ENCODE measurements at places on chromosomes 11 and 22.

GRCh38 chr11:122220321-122220720 is 104.3 kb upstream of the BLID start:
- DNase-seq, result no peak

DNA sequence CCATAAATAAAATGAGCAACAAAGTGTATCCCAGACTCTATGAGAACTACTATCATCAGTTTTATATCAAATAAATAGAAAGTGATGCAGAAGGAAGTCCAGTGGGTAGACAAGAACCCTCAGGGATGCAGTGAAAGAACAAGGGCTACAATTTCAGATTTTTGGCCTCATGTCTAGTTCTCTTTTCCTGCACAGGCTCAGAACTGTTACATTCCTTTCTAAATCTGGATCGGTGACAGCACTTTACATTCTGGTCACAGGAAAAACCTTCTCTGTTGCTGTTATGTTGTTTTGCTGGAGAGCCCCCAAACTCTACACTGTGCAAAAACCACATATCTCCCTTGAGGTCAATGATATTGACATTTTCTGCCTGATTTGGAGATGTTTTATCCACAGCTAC is 108.8 kb upstream of the ANO5 start:
- no peak for DNase-seq

GRCh38 chr11:42773729-42774128 is 538.1 kb upstream of the API5 start:
- DNase-seq, result no peak

DNA sequence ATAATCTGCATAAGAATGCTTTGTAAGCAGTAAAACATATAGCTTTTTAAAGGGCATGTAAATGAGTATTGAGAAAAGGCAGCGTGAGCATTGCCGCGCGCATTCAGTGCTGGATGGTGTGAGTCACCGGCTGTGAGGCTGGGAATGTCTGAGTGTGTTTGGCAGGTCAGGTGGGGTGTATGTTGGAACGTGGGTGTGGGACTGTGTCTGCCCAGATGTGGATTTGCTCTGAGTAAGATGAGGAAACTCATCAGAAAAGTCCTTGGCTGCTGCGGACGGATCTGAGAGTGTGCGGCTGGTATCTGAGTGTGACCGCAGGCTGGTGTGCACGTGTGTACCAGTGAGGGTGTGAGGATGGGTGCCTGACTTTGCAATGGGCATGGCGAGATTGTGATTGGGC is 66.2 kb upstream of the NECTIN1 start:
- peak; percentile 25 for DNase-seq

DNA sequence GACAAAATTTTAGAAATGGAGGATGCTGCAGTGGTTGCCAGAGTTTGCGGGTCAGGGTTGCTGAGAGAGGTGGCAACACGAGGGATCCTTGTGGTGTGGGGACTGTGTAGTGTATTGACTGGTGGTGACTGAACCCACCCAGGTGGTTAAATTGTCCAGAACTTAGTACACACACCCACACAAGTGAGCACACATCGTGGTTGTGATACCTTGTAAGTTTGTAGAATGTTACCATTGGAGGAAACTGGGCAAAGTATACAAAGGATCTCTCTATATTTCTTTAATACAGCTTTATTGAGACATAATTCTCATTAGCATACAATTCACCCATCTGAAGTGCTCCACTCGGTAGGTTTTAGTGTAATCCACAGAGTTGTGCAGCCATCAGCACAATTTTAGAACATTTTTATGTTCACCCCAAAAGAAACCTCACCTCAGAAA is 56.1 kb downstream of the MED15 start:
- DNase-seq, result no peak

DNA sequence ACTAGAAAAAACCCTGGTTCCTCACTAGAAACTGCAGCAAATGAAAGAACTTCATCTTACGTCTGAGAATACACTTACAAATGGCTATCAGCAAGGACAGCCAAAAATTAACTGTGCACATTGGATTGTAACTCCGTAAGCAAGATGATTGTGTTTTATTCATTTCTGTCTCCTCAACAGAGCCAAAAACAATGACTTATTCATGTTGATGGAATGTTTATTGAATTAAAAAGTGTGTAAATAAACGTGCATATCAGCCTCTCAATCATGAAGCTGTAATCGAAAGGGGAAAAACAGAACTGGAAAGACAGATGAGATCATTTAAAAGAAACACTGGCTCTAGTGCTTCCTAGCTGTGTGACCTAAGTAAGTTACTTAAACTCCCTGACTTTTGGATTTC is 307.5 kb upstream of the ZC3H12C start:
- peak; percentile 4 for DNase-seq

DNA sequence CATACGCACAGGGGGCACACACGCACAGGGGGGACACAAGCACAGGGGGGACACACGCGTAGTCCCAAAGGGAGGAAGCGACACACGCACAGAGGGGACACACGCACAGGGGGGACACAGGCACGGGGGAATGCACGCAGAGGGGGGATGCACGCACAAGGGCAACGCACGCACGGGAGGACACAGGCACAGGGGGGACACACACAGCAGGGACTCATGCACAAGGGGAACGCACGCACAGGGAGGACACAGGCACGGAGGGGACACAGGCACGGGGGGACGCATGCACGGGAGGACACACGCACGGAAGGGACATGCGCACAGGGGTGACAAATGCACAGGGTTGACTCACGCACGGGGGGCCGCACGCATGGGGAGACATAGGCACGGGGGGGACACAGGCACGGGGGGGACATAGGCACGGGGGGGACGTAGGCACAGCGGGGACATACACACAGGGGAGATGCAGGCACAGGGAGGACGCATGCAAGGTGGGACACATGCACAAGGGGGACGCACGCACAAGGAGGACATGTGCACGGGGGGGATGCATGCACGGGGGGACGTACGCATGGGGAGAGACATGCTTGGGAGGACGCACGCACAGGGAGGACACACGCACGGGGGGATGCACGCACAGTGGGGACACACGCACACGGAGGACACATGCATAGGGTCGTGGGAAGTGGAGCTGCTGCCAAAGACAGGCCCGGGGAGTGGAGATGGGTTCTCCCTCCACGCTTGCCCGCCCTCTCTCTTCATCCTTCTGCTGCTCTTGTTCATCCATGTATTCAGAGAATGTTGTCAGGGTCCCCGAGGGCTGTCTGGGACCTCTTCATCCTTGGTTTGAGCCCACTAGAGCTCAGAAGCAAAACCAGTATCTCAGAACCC is 41.2 kb downstream of the WNT11 start:
- no peak for DNase-seq

DNA sequence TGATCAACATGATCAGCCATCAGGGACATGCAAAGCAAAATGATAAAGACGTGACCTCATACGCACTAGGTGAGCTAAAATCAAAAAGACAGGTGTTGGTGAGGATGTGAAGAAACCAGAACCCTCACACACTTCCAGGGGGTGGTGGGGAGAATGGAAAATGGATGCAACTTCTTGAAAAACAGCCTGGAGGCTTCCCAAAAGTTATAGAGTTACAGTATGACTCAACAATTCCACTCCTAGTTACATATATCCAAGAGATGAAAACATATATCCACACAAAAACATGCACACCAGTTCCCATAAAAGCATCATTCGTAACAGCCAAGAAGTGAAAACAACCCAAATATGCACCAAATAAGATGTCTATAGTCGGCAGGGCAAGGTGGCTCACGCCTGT is 42.1 kb upstream of the APLNR start:
- no peak for DNase-seq

DNA sequence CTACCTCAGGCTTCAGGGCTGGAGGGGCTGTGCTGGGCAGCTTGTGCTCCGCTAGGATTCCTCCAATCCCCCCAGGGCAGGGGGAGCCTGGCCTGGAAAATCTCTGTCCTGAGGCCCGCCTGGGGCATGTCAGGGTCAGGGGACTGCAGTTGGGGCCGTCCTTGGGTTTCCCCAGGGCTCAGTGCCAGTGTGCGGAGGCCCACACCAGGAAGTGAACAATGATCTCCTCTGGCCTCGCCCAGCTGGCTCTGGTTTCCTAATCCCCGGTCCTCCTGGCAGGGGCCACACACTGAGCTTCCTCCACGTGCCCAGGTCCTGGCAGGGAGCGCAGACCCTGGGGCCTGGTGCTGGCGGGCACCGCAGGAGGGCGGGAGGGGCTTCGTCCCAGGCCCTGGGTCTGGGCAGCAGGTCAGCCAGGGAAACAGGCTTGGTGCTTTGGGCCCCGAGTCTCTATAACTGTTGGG is 1.4 kb upstream of the MUC2 start:
- peak; percentile 35 for DNase-seq

GRCh38 chr22:48372390-48372789 is 1455.3 kb downstream of the BRD1 start:
- no peak for DNase-seq

DNA sequence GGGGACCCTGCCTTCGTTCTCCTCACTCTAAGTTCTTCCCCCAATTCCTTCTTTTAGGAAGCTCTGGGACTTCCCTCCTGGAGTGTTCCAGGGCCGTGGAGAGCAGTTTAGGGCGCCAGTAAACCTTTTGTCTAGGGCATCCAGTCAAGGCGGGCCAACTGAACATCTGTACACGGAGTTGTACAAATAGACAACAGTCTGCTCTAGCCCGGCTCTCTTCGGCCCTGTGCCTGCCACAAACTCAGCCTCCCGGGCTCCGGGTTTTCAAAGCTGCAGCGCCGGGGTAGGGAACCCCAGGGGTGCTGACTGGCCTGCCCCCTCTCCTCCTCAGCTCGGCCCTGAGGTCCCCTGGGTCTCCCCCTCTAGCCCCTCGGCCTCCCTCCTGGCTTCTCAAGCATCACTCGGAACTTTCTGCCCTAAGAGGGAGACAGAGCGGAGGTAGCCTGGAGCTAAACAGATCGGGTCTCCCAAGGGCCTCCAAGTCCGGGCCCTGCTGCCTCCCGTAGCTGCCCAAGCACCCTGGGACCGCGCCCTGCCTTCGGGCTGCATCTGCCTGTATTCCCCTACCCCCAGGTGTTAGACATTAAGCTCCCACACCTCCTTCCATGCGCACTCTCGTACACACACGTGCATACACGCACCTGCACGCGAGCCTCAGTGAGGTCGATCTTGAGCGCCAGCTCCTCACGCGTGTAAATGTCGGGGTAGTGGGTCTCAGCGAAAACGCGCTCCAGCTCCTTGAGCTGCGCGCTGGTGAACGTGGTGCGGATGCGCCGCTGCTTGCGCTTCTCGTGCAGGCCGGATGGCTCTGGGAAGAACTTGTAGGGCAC is 3.3 kb downstream of the PHOX2A start:
- DNase-seq, result no peak

GRCh38 chr22:42364604-42365110 is 67.5 kb downstream of the NFAM1 start:
- DNase-seq, result no peak

DNA sequence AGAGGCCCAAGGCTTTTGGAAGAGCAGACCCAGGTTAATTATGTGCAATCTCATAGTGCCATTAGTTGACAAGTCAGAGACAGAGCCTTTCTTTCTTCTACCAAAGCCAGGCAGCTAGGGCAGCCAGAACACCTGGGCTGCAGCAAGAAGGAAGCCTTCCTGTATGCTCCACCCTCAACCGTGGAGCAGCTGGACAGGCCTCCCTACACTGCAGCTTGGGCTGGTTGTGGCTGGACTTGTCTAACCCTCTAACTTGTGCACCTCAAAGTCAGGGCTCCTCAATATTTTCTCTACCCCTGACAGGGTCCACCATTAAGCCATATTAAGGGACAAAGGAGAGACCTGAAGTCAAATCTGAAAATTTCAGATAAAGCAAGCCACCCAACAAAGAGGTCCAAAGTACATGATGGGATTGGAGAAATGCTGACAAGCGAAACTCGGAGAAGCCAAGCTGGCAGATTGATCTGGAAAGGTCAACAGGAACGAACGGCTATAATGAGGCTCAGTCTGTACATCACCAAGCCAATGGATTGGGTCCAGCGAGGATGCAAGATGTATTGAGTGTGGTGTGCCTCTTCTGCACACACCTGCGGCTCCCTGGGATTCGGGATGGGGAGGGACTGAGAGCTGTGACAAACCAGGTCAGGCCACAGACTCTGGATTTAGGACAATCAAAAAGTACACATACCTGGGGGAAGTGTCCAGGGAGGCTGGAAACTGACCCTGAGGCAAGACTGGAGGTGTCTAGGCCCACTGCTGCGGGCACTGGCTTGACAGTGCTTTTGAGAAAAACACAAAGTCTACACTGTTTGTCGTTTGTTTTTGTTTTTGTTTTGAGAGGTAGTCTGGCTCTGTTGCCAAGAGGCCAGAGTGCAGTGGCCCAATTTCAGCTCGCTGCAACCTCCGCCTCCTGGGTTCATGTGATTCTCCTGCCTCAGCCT is 11.7 kb upstream of the SLC43A3 start:
- no peak for DNase-seq

GRCh38 chr22:23144932-23145877 is at the start of gene RAB36:
Gene RAB36, plus strand, starts transcription at chr22:23145477. Its CDS starts 1,140 bp downstream, at chr22:23146617.
- peak; percentile 78 for DNase-seq

DNA sequence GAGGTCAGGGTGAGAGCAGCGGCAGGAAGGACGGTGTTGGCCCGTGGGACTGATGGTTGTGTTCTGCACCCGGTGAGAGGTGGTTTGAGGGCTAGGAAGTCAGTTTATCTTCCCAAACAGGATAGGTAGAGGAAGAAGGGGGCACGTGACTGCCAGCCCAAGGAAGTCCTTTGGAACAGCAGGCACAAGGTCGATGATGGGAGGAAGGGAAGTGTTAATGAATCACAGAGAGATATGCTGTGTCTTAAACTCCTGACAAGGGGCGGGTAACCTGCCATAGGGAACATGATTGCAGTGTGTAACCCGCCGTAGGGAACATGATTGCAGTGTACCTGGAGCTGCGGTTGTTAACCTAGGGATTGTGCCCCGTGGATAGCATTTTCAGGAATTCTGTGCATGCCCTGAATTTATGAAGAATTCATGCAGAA is 49.0 kb downstream of the PRR5L start:
- no peak for DNase-seq

- DNase-seq, result no peak
These were observed 21.8 kb upstream of the GNB1L start for GRCh38 chr22:19876314-19876940.

GRCh38 chr22:37924386-37925065 is 18.4 kb downstream of the MICALL1 start:
- DNase-seq, result no peak

GRCh38 chr11:104817973-104818372 is 80.3 kb downstream of the CASP12 start:
- DNase-seq, result no peak

DNA sequence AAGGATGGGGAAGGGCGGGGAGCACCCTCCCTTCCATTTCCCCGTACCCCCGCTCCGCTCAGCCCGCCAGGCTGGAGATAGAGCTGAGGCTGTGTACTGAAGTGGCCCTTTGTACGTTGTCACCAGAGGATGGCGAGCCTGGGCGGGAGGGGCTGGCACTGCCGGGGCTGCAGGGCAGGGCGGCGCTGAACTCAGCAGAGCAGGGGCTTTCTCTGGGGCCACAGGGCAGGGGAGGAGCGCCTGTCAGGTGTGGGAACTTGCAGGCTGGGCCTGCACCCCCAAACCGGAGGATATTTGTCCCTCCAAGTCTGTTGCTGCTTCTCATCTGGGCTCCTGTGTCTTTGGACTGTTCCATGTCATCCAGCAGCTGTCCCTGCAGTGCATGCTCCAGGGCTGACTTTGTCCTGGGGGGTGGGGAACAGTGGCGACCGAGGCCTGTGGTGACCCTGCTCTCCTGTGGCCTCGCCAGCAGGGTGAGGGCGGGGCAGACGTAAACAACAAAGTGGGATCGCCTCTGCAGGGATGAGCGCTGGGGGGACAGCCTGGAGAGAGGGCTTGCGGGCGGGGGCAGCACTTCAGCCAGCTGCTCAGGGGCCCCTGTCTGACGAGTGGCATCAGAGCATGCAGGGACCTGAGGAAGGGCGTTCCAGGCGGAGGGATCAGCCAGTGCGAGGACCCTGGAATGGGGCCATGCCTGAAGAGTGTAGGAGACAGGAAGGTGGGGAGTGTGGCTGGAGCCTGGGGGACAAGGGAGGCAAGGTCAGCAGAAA is 13.1 kb downstream of the MGAT3 start:
- DNase-seq, result no peak
